ENCODE measurements at places on chromosomes 13 and 19. TPM values are rescaled to one million over a fixed set of nuclear protein-coding genes. Genes with fewer than 3 reads are reported as not detected.

DNA sequence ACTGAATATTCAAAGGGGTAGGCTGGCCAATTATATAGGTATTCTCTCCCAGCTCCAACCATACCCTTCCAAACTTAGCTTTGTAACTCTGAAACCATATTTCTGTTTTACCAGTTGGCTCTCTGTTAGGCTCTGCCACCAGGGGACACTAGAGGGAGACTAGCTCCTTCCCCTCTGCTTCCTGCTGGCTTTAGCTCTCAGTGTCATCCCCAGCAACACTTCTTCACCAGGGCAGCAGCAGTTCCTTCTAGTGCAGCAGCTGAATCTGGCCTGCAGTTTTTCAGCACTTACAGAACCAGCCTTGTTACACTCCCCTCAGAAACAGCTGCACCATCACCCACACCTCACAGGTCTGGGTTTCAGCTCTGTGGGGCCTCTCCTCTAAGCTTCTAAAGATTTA, 51.0 kb upstream of the DOCK9 start:
- DNase-seq, result no peak

- DNase-seq, result no peak
Measured at GRCh38 chr19:56348289-56348877, 33.7 kb upstream of the ZSCAN5A start.

DNA sequence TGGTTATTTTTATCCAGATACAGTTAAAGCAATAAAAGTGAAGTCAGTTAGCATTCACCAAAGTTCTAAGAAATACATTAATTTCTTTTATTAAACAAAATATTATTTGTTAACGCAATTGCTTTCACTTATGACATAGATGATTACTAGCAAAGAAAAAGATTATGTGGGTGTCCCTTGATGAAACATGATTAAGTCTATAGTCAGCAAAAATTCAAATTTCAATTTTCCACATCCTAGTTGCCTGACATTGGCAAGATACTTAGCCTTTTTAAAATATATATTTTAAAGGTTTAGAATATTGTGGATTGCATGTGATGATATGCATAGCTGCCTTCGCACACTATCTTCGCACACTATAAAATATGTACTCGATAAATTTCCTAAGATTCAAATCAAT, 1780.5 kb upstream of the MIR17HG start:
- DNase-seq, result no peak

GRCh38 chr19:42030645-42031440, 36.8 kb upstream of the ATP1A3 start:
- DNase-seq, result no peak

The ZNF709 gene
- 2.7 TPM for polyA plus RNA-seq

The ZNF610 gene
- polyA plus RNA-seq, result 3.3 TPM

The GGN gene
- 0.43 TPM for polyA plus RNA-seq

The IZUMO2 gene
- polyA plus RNA-seq, result not detected

All from forelimb muscle (tissue), 1 donor.